ENCODE measurements at places on chromosomes 11 and 22.

DNA sequence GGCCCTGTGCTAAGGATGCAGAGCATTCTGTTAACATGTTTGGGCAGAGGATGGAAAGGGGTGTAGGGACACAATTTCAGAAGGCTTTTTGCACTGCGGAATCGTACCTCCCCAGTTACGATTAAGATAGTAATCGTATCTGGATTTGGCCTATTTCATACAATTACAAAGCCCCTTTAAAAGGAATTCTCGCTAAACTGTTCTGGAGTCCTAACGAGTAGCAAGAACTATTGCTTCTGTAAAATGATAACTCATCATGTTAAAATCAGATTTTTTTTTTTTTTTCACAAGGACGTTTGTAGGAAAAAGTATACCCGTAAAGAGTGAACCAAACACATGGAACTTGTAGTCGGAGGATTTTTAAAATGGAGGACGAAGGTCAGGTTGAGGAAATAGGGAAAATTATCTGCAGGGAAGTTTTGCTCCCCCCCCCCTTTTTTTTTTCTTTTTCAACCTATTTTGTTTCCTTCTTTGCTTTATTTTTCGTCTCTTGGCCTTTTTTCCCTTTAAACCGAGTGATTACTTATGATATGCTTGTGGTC, 934 bp downstream of the HSD17B12 start:
- DNase-seq: no peak

DNA sequence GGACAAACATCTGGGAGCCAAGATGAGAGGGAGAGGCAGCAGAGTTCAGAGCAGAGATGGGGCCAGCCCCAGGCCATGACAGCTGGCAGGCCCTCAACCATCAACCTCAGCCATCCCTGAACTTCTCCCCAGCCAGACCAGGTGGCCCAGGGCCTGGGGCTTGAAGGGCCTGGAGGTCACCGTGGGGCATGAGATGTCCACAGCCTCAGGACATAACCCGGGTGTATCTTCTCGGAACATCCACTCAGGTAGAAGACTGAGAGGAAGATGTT, 12.4 kb upstream of the SLC39A13 start:
- DNase-seq: no peak

DNA sequence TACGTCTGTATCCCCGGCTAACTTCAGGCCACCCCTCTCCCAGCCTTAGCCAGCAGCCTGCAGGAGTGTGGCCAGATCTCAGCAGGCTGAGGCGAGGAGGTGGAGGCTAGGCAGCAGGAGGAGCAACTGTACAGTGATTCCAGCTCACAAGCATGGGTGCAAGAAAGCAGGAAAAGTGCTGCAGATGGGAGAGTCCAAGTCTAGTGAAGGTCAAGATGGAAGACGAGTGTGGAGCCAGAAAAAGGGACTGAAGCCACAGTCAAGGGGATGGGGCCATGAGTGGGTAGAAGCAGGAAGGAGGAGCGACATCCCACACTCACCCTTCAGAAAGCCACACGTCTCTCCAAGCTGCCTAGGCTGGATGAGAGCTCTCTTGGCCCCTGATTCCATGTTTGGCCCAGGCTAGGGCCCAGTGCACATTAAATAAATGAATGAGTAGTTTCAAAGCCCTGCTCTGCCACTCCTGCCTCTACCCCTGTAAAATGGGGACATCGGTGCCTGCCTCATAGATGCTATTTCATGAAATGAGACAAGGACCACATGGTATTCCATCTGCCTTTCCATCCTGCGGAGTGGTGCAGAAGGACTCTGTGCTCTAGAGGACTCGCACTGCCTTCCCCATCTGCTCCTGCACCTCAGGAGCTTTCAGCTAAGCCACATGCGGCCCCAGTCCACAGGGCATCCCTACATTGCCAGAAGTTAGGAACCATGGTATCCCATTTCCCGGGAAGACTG, 2.9 kb downstream of the YDJC start:
- no peak for DNase-seq

DNA sequence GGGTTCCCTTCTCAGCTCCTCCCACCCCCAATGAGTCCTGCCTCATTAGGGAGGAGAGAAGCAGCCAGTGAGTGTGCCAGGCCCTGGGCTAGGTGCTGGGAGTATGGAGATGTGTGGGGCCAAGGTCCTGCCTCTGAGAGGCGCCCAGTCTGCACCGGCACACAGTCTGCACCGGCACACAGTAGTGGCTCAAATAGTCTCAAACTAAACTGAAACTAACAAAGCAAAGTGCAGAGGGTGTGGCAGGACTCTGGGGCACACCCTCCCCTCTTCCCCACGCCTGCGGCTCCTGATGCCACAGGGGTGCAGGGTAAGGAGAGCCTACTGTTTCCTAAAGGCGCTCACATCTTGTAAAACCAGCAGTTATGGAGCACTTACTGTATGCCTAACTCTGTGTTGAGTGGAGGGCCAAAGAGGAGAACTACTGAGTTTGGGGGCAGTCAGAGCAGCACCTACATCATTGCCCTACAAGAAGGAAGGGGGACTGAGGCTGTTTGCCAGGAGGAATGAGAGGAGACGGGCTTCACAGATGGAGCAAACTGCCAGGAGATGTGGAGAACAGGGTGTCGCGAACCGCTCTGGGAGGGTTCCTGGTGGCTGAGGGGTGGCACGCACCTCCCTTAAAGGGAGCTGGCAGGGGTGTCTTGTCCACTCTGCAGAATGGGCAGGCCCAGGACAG, 939 bp upstream of the SH3BP1 start:
- no peak for DNase-seq

DNA sequence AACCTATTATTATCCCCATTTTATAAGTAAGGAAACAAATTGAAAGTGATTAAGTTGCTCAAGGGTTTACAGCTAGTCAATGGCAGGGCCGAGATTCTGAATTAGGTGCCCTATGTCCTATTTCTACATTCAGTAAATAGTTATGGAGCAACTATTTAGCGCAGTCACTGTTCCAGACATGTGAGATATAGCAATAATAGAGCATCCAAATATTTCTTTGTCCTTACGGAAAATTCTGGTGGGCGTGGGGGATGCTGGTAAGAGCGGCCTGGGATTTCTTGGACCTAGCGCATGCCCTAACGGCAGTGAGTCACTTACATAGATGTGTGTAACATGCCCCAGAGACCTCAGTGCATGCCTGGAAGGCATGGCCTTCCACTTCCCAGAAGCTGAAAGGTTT, 4.4 kb downstream of the DTX4 start:
- no peak for DNase-seq

- no peak for DNase-seq
Observed at GRCh38 chr11:105298630-105299029, 159.1 kb upstream of the CARD18 start.

DNA sequence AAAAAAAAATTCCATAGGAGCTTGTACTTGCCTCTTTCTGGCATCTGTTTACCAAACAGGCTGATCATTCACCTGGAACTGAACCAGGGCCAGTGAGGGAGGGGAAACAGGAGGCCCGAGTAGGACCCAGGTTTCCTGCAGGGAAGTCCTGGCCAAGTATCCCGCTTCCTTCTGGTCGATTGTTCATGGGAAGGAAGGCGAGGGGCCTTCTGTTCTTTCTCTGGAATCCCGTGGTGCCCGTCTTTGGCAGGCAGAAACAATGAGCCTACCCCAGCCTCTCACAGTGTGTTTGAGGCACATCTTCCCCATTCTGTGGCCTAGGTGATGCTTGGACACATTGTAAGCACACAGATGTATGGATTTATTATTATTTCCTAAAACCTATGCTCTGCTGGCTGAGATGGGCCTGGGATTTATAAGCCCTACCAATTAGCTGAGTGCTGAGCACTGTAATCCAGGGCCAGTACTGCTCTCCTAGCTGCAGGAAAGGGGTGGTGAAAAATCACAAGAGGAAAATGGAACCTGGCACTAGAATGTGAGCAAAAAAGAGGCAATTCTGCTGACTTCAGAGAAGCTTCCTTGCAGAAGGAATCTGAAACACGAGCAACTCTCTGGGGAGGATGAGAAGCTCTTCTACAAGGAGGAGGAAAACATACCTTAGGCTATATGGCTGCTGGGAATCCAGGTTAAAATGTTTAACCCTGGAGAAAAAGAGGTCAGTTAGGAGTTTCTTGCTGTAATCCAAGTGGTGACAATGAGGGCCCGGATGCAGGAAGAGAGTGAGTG, 53.5 kb downstream of the PRR5L start:
- no peak for DNase-seq

DNA sequence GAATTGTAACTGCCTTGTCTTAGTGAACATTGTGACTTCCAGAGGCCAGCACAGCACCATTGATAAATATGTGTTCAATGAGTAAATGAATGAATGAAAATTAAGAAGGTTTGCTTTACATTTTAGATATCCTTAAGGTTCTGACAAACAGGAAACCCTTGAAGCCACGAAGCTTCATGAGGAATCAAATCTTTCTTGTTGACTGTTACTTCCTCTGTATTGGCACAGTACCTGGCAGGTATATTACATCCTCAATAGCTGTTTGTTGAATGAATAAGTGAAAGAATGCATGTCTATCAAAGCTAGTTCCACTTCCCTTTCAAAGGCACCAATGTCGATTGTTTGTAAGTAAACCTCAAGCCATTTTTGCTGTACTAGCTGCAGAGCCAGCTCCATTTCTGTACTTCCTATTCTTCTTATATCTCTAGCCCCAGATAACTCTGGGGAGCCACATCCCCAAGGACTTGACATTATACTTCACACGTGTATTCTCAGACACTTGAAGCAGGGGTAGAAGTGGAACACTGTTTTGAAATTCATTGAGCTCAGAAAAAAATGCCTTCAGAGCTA, 140.3 kb upstream of the RAG2 start:
- DNase-seq: no peak

DNA sequence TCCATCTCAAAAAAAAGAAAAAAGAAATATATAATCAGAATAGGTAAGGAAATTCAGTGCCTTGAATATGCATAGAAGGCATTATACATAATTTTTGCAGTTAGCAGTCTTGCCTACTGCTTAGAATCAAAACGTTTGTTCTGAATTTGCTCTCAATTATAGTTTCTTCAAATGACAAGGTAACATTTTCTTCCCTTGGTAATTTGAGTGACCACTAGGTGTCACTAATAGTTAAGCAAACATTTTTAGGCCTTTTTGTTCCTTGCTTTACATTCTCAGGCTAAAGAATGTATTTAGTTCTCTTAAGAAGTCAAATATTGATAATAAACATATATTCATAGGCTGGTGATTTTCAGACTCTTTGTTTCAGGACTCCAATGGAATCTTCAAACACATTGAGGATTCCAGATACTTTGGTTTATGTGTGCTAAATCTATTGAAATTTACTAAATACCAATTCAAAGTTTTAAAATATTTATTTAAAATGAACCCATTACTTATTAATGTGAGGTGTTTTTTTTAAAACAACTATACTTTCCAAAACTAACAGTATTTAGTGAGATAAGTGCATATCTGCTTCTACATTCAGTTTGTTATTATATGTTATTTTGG, 55.0 kb upstream of the DEPDC7 start:
- no peak for DNase-seq

- DNase-seq: no peak
Observed at GRCh38 chr11:67465189-67465510, 3.9 kb downstream of the TMEM134 start.

GRCh38 chr11:111937844-111938243, 701 bp downstream of the DIXDC1 start:
- DNase-seq: no peak

GRCh38 chr11:75264356-75264755, 23.8 kb downstream of the TPBGL start:
- no peak for DNase-seq

DNA sequence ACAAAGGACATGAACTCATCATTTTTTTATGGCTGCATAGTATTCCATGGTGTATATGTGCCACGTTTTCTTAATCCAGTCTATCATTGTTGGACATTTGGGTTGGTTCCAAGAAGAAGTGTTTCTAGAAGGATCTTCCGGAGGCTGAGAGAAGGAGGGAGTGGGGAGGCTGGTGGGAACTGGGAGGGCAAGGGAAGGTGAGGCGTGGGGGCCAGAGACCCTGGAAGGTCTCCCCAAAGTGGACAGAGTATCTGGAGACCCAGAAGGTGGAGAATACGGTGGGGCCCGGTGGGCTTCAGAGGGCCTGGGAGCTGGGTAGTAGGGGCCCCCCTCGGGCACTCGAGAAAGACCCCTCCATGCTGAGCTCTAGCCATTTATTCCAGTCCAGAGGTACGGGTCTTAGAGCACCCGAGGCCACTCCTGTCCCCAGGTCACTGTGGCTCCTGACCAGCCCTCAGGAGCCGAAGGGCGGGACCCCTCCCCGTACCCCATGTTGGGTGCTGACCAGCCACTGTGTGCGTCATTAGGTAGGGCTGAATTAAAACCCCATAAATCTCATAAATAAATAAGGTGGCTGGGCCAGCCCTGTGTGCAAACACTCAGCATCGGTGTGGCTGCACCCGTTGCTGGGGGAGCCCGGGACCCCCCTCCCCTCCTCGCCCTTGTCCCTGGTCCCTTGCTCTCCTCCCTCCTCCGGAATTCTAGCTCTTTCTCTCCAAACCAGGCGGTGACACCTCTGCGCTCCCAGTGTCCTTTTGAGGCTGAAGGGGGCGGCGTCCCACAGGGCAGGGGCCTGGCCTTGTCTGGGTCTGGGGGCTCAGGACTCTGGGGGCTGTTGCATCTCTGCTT, 38.8 kb upstream of the MUC5AC start:
- DNase-seq: no peak

DNA sequence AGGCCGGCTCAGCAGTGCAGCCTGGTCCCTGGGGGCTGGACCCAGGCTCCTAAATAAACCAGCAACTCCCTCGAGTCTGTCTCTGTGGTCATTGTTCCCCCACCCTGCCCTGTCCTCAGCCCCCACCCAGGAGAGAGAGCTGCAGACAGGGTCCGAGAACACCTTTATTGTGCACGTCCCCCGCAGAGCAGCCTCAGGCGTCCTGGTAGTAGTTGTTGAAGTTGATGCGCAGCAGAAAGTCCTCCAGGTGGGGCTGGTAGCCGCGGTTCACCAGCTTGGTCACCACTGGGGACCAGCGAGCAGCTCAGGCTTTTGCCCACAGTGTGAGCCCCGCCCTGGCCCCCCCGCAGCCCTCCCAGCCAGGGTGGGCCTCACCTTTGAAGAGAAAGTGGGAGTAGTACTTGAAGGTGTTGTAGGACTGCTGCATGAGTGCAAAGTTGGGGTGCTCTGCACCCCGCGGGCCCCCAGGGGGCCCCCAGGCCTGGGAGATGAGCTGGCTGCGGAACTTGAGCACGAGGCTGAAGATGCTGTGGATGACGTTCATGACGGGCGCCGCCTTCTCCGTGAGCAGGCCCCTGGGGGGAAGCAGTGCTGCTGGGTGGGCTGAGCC, 16.8 kb downstream of the SELENOO start:
- no peak for DNase-seq

- DNase-seq: no peak
Observed at GRCh38 chr11:122306831-122307391, 190.9 kb upstream of the BLID start.

- DNase-seq: no peak
Observed at GRCh38 chr11:119368121-119369034, 13.1 kb downstream of the USP2 start.
